H4 (cell line): ENCODE measurements at places on chromosomes 13 and 19.

DNA sequence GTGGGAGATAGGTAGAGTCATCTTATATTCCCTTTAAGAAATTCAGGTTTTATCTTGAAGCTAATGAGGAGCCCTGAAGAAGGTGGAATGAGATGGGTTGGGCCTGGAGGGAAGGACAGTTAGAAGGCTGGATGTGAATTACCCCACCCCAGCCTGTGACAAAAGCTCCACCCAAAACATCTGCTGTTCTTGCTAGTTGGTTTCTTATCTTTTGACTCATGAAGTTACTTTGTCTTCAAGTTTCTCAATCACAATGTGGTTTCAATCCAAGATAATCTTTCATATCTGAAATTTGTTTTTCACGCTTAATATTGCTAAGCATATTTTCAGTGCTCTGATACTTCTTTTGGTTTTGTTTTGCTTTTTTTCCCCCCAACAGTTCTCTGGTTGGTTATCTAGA is 38.3 kb upstream of the HMGB1 start:
- no peak for DNase-seq

- DNase-seq: no peak
Observed at GRCh38 chr13:48979892-48980291, 4.2 kb downstream of the FNDC3A start.

- no peak for DNase-seq
Observed at GRCh38 chr19:1425102-1425837, 12.9 kb upstream of the RPS15 start.

DNA sequence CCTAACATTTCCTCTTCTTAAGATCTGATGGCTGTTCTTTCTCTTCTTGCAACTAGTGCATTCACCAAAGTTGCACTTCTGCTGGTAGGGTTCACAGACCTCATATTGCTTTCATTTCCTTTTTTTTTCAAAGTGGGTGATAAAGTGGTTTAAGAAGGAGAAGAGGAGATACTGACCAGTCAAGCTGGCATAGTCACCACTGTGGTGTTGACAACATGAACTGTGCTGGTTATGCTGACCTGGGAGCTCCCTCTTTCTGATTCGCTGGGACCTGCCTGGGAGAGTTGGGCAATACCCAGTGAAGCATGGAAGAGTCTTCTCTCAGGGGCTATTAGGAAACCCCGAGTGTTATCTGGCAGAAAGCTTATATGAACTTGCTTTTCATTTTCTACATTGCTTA is 222.9 kb downstream of the SLITRK5 start:
- DNase-seq: no peak

- DNase-seq: no peak
Observed at GRCh38 chr19:35921012-35921411, 12.9 kb upstream of the TYROBP start.

GRCh38 chr19:7829166-7829520 is 875 bp upstream of the EVI5L start:
- no peak for DNase-seq

- DNase-seq: no peak
Observed at GRCh38 chr19:33458171-33458633, 63.4 kb downstream of the PEPD start.

GRCh38 chr19:36136964-36137686 is 2.7 kb upstream of the CAPNS1 start:
- DNase-seq: peak; percentile 96
